Fibroblast of gingiva (primary cell): ENCODE measurements at places on chromosomes 16 and 17.

GRCh38 chr16:69794486-69794885, 32.4 kb downstream of the WWP2 start:
- DNase-seq: peak; percentile 24

GRCh38 chr17:76735006-76735405, 2.1 kb downstream of the SRSF2 start:
- DNase-seq: peak; percentile 20

DNA sequence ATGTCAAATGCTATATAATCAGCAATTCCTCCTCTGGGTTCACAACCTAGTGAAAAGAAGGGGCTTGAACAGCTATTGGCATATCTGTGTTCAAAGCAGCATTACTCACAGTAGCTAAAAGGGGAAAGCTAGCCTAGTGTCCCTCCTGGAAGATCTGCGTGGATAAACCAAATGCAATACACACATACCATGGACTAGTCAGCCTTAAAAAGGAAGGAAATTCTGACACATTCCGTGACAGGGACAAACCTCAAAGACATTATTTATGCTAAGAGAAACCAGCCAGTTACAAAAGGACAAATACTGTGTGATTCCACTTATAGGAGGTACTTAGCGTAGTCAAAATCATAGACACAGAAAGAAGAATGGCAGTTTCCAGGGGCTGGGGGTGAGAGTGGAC, 90.1 kb downstream of the XYLT1 start:
- no peak for DNase-seq

- DNase-seq: no peak
These were observed 37.3 kb downstream of the GRB7 start for GRCh38 chr17:39775031-39775430.

DNA sequence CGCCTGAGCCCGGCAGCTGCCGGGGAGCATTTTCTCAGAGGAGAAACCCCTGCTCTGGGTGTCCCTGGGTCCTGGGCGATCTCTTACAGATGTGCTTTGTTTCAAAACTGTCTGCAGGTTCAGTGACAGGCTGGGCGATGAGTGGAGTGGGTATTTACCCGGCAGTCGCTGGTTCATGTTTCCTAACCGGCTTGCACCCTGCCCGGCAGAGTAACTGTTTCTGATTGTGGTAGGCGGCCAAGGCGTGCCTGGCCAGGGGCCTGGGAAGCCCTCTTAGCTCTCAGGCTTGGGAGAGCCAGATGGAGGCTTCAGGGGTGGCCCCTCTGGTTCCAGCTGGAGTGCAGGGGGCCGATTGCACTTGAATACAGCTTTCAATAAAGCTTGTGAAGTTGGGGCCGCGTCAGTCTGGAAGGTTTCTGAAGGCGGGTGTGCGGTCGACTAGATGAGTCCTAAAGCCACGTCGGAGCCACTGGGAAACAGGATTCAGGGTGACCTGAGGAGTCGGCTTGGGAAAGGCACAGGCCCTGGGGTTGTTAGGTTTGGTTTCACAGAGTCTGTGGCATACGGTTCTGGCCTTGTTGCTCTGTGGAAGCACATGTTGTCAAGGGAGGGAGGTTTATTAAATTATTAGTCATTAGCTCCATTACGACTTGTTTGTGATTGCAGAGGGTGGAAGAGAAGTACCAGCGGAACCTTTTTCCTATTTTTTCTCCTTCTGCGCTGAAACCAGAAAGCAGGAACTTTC, 1.4 kb downstream of the BAIAP2 start:
- DNase-seq: no peak
